ENCODE measurements at places on chromosomes 13 and 19.

DNA sequence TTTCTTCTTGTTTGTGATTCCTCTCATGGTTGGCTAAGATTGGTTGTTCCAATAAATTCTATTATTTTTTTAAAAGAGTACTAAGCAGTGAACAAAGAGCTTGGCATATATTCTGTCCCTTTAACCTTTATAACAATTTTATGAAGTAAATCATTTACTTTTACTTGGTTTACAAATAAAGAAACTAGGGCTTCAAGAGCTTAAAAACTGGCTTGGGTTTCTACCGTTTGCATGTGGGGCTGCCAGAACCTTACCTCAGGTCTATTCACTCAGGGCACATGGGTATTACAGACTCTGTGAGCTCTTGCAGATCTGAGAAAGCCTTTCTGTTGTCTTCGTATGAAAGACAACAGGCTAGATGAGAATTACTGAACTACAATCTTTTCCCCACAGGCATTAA, 13.3 kb downstream of the N4BP2L1 start:
- no peak for DNase-seq

- DNase-seq, result peak; percentile 28
Measured at GRCh38 chr19:2274931-2275535, 6.9 kb downstream of the PEAK3 start.

DNA sequence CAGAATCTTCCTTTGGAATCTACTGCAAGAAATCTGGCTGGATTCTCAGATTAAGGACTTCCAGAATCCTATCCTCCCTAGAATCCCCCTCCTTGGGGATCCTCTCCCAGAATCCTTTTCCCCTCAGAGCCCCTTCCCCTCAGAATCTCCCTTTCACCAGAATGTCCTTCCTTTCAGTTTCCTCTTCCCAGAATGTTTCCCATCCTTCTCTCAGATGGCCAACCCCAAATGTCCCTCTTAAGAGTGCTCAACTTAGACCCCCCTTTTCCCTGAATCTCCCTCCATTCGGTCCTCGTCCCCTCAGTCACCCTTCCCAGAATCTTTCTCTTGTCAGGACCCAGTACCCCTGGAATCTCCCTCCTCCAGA, 584 bp upstream of the RPS16 start:
- DNase-seq, result no peak

GRCh38 chr13:100362781-100363180, 225.8 kb downstream of the GGACT start:
- no peak for DNase-seq

- DNase-seq, result no peak
Measured at GRCh38 chr13:113645329-113645728, 12.7 kb downstream of the ATP4B start.

- DNase-seq, result no peak
Measured at GRCh38 chr13:100646871-100647270, 27.7 kb downstream of the TMTC4 start.

DNA sequence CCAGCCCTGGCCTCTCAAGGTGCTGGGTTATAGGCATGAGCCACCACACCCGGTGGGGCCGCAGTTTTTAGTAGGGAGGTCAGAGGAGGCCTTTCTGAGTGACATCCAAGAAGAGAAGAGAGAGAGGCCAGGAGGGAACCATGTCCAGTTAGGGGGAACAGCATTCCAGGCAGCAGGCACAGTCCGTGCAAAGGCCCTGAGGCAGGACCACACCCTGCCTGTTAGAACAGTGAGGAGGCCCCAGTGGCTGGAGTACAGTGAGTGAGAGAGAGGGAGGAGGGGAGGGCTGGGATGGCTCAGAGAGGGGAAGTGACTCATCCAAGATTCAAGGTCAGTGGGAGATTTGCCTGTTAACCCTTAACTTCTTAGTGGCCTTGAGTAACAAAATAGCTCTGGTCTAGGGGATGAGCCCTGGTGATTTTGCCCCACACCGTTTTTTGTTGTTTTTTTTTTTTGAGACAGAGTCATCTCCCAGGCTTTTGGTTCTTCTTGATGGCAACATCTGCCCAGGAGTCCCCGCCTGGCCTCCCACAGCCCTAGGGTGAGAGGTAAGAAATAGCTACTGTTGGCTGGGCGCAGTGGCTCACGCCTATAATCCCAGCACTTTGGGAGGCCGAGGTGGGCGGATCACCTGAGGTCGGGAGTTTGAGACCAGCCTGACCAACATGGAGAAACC, 2.7 kb upstream of the PLIN3 start:
- no peak for DNase-seq

DNA sequence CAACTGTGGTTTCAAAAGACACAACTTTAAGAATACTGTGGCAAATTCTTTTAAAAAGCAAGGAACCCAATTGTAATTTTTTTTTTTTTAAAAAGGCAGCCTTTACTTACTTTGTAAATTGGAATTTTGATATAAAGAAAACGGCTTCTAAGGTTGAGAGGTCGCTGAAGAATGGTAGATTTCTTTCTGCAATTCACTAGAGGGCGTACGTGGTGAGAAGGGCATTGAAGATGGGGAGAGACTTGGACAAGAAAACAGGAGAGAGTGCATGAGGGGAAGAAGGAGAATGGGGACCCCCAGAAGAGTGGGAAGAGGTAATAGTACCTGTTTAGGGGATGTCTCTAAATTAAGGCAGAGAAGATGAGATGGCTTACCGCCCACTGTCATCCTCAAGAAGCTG, 33.5 kb upstream of the PABPC3 start:
- no peak for DNase-seq

DNA sequence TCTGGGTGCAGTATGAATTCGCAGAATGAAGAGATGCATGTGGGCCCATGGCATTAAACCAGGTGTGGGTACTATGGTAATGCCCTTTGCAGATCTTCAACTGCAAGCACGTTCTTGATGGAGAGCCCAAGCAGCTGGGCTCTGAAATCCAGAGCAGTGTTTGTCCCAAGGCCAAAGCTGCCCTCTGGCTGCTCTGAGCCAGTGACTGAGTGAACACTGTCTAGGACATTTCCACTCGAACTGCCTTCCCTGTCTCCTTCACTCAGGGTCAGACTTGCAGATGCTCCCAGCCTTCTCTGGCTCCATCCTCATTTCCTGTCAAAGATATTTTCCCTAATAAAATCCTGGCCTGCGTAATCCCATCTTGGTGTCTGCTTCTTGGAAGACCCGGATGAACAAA, 80.2 kb upstream of the GJB6 start:
- no peak for DNase-seq

DNA sequence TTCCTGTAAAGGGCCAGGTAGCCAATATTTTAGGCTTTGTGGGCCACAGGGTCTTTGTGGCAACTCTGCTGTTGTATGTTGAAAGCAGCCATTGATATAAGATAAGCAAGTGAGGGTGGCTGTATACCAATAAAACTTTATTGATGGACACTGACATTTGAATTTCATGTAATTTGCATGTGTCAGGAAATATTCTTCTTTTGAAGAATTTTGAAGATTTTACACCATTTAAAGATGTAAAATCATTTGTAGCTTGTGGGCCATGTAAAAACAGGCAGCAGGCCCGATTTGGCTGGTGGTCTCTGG, 2.4 kb upstream of the CTU1 start:
- DNase-seq, result no peak

GRCh38 chr19:46221981-46222610, 7.4 kb upstream of the IGFL1 start:
- no peak for DNase-seq

- DNase-seq, result no peak
Measured at GRCh38 chr13:57438072-57438471, 193.5 kb upstream of the PCDH17 start.

GRCh38 chr19:3673506-3674439, 26.5 kb downstream of the PIP5K1C start:
- no peak for DNase-seq

DNA sequence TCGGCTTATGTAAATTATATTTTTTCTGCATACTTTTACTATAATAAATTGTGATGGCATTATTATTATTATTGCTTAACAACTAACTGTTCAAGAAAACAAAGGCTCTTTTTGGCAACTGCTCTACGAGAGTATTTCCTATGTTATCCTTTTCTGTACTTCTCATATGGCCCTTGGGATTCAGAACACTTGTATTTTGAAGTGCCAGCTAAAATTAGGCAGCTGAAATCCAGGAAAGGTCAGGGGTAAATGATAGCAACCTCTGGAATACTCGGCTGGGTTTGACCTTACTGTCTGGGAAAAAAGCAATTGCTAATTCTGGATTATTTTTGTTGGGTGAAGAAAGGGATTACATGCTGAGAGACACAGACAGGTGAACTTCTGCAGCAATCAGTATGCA, 23.9 kb downstream of the EDNRB start:
- DNase-seq, result no peak

DNA sequence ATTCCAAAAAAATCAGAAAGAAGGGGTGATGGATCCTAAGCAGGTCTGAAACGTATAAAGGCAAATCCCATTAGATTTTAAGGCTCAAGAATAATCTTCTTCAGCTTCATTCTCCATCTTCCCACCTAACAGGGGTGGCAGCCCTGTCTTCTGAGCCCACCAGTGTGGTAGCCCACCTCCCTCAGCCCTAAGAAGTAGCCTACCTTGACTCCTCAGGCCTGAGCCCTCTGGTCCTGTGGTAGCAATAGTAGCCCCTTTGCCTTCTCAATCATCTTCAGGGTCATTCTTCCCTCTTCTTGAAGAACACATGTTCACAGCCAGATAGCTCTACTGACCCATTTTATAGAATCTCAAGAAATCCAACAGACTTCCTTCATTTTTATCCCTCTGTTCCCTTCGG, 33.7 kb downstream of the N4BP2L2 start:
- no peak for DNase-seq

- no peak for DNase-seq
Measured at GRCh38 chr19:49682274-49682673, 5.2 kb downstream of the PRMT1 start.

GRCh38 chr13:47332149-47332548, 435.3 kb upstream of the HTR2A start:
- DNase-seq, result no peak

- no peak for DNase-seq
Measured at GRCh38 chr19:52297601-52298364, 814 bp downstream of the ZNF480 start.

- no peak for DNase-seq
Measured at GRCh38 chr19:31261019-31261602, 88.1 kb downstream of the TSHZ3 start.

- DNase-seq, result no peak
Measured at GRCh38 chr13:90868321-90868920, 479.1 kb upstream of the MIR17HG start.

GRCh38 chr19:408902-409515, at the start of gene C2CD4C:
Gene C2CD4C, minus strand, starts transcription at chr19:409147. Its CDS starts 786 bp downstream, at chr19:408361.
- no peak for DNase-seq

GRCh38 chr13:36432106-36432544, at the start of gene CCNA1:
Gene CCNA1, plus strand, starts transcription at chr13:36432495. Its CDS starts 562 bp downstream, at chr13:36433057.
- peak; percentile 6 for DNase-seq

DNA sequence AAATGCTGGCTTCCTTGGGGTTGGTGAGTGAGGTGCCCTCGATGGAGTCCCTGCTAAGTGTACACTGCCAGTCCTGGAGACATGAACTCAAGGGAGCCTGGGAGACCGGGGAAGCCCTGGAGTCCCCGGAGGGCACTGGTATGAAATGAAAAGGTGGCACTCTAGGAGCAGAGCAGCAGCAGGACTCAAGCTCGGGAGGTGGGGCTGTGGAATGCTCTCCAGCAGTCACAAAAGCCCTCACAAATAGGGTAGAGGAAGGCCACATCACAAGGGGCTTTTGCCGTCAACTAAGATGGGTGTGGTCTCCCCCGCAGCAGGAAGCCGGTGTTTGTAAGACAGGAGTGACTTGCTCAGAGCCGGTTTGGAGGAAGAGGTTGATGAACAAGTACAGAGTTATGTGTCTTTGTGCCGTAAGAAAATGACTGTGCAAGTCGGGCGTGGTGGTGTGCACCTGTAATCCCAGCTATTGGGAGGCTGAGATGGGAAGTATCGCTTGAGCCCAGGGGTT, 19.3 kb downstream of the CCNE1 start:
- DNase-seq, result no peak

DNA sequence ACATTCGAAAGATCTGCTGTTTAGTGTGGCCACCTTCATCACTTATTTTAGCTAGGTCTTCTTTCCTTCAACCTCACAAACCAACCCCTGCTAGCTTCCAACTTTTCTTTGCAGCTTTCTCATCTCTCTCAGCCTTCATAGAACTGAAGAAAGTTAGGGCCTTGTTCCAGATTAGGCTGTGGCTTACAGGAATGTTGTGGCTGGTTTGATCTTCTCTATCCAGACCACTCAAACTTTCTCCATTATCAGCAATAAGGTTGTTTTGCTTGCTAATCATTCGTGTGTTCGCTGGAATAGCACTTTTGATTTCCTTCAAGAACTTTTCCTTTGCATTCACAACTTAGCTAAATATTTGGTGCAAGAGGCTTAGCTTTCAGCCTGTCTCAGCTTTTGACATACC, 44.7 kb downstream of the CARS2 start:
- no peak for DNase-seq

DNA sequence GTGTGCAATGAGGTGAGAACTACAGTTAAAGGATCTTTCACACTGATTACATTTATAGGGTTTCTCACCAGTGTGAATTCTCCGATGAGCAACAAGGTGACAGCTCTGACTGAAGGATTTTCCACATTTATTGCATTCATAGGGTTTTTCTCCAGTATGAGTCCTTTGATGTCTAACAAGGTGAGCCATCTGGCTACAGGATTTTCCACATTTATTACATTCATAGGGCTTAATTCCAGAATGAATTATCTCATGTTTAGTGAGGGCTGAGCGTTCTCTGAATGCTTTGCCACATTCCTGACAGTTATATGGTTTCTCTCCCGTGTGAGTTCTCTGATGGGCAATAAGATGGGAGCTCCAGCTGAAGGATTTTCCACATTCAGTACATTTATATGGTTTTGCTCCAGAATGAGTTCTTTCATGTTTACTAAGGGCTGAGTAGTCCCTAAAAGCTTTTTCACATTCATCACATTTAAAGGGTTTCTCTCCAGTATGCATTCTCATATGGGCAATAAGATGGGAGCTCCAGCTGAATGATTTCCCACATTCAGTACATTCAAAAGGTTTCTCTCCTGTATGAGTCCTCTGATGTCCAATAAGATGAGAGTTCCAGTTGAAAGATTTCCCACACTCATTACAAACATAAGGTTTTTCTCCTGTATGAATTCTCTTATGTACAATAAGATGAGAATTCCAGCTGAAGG, 4.4 kb upstream of the C19orf18 start:
- DNase-seq, result no peak

DNA sequence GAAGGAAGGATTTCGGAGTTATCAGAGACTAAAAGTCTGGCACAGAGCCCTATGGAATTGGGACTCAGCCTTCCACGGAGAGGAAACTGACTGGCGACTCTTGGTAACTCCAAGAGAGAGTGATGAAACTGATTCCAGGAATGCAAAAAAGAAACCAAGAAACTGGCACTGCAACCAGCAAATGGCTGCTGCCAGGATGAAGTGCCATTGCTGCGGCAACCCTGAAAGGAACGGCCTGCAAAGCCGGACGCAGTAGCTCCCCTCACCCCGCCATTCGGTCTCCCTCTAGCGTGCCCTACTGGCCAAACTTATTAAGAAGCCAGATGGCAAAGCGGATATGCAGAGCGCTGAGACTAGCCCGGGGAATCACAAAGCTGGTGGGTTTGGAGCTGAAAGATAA, 236.0 kb downstream of the PCDH9 start:
- DNase-seq, result peak; percentile 40

DNA sequence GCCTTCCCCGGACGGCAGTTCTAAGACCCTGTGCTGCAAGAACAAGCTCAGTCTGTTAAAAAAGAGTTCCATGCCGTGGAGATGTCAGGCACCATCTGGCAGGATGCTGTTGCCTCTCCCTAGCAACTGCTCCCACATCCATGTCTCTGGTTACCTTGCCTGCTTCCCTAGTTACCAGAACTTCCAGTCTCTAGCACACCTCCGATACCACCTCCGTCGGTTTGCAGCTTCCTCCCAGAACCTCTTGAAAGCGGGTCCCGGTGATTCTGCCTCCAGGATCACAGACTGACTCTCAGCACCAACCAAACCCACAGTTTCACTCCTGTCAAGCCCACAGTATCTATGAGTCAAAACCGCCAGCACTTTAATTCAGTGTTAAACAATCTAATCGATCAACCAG, 55.4 kb downstream of the KCTD12 start:
- no peak for DNase-seq

Data from germinal center (tissue), 1 donor.